WTC11 (cell line): ENCODE measurements at places on chromosomes 7 and 10.

DNA sequence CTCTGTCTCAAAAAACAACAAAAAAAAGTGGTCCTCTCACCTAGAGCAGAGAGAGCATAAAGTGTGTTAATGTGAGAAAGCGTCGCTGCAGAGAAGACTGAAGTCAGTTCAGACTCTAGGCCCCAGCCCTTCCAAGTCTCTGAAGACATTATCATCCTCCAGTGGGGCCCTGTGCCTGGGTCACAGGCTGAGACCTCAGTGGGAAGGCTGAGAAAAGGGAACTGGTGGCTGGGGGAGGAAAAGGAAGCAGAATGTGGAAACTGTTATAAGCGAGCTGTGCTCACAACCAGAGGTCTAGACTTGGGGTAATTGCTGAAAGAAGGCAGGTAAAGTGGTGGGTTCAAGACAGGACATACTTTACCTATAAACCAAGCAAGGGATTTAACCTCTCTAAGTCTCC, 4.9 kb upstream of the RRP12 start:
- no peak for DNase-seq

- DNase-seq = no peak
These were observed 42.4 kb downstream of the PNLIPRP3 start for GRCh38 chr10:116470071-116470470.

GRCh38 chr7:141115965-141116364, 42.1 kb downstream of the TMEM178B start:
- no peak for DNase-seq

- no peak for DNase-seq
These were observed 55.7 kb upstream of the JCAD start for GRCh38 chr10:30114881-30115625.

- DNase-seq = peak; percentile 98
These were observed at the start of gene SLC35B4 for GRCh38 chr7:134316539-134317344. Gene SLC35B4 (minus strand): TSS chr7:134316930. CDS start chr7:134316751, 179 bp downstream.

DNA sequence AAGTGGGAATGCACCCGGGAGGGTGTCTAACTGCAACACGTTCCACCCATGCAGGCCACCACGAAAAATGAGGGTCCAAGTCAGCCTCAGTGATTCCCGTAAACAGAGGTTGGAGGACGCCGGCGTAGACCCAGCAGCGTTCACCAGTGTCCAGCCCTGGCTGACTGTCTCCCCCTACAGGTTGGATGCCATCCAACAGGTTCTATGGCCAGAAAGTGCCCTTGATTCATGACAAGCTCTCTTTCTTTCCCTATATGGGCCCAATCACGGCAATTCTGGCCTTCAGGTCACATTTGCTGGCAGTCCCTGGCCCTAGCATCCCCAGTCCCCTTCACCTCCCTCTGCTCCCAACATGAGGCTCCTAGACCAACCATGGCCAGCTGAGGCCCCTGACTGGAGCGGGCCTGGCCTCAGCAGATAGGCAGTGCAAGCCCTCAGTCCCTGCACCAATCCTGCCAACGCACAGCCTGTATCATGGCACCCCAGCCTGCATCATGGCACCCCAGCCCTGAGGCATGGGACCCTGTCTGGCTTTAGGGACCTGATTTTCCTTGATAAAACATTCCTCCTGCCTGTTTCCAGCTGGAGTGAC, 227.4 kb downstream of the GRID1 start:
- DNase-seq = peak; percentile 72

- no peak for DNase-seq
These were observed 143.4 kb upstream of the CHST15 start for GRCh38 chr10:124236816-124237215.

DNA sequence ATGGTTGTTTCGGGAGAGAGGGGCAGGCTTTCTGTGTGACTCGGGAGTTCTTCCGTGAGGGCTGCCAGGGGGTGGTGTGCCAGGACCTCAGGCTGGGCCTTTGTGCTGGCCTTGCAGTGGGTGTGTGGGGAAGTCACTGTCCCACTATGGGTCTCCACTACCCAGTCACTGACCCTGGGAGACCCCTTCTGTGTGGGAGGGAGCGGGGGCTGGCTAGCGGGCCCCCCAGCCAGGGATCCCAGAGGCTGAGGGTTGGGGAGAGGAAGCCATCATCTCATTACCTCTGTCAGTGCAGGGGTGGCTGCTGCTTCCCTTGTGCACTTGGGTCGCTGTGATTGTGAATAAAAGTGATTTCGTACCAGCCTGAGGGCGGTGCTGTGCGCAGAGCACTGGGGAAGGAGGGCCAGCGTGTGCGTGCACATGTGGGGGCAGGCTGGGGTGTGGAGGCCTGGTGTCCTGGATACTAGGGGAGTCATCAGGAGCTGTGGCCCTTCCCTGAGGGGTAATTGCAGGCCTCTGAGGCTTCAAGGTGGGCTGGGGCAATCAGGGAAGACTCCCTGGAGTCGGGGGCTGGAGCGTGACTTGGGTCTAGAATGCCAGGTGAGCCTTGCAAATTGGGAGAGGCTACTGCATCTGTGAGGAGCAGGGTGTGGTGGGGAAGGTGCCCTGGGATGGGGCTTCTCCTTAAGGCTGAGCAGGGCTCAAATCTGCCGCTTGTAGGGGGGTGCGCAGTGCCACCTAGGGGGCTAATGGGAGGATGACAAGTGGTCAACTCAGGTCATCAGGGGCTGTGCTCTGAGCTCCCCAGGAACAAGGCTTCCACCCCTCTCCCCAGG, 98.9 kb downstream of the NEURL1 start:
- DNase-seq = peak; percentile 79

DNA sequence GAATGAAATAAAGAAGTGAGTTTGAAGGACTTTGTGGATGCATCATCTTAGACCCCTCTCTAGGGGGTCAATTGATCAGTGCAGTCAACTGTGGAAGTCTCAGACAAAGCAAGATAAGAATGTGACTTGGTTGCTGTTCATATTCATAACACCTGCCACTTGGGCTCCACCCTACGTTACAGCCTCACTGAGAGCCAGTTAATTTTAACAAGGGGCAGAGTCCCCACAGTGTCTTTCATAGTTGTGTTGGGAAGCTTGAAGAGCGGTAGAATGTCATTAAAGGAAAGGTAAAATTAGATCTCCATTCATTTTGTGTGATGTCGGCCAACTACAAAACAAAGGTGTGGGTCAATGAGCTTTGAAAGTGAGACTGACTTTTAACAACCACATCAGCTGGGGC, 442.1 kb upstream of the C7orf33 start:
- DNase-seq = no peak

DNA sequence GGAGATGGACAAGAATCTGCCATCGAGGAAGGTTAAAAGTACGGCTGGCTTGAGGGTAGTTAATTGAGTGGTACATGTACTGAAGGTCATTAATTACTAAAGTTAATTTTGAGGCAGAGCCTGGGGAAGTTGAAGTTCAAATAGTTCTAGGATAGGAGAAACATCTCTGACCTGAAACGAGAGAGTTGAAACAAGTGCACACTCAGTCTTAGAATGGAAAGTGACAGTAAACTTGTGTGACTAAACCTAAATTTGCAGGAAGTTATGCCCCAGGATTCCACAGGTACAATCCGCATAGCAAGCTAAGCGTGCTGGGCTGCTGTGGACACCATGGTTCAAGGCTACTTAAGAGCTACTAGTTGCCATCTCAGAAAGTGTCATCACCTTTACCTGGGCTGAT, 209.9 kb downstream of the CHCHD3 start:
- DNase-seq = no peak

DNA sequence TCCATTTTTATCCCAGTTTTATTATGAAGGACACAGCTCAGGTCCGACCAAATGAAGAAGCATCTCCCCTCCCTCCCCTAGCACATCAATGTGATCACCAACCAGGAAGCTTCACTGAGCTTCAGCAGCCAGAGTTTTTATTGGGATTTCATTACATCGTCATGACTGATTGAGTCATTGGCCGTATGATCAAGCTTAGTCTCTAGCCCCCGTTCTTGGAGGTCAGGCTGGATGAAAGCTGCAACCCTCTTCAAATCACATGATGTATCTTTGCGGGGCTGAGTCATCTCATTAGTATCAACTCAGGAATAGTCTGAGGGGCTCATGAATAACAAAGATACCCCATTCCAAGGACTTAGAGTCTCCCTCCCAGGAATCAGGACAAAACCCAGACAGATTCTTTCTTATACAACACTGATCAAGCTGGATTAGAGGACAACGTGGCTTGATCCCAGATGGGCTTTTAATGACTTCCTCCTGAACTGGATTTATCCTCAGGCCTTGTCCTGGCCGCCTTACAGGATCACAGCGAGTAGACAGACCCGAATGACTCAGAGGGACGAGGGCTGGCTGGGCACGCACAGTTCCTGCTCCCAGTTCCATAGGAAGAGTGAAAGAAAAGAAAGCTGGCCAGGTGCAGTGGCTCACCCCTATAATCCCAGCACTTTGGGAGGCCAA, 14.5 kb downstream of the LIMK1 start:
- DNase-seq = no peak

DNA sequence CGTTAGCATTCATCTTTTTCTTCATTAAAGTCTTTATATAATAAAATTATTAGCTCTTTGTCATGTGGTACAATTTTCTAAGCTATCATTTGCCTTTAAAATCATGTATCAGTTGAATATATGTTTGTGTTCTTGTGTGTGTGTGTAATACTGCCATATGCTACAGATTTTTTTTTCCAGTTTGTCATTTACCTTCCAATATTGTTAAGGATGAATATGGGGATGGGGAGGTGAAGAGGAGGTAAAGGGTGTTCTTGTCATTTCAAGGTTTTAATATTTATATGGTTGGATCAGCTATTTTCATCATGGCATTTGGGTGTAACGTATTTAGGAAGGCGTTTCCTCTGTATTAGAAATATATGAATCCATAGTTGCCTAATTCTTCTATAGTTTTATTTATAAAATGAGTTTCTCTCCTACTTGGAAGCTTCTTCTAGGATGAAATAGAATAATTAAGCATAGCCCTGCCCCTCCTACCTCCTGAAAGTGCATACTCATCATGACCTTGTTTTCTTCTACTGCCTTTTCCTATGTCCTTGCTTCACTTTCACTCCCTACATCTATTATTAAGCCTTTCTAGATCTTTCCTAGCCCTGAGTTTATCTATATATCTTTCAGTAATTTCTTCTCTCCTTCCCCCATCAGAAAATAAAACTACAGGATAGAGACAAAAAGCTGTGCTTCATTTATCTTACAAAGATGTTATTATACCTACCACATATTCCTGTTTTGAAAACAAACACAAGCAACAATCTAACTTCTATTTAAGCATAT, 25.1 kb downstream of the RAB18 start:
- no peak for DNase-seq
